ENCODE measurements at places on chromosomes 7 and 10.

GRCh38 chr7:148524479-148525224 lies 65.9 kb upstream of the C7orf33 start:
- DNase-seq, result no peak

- DNase-seq, result no peak
Measured at GRCh38 chr10:124989526-124989925, 47.6 kb downstream of the ZRANB1 start.

DNA sequence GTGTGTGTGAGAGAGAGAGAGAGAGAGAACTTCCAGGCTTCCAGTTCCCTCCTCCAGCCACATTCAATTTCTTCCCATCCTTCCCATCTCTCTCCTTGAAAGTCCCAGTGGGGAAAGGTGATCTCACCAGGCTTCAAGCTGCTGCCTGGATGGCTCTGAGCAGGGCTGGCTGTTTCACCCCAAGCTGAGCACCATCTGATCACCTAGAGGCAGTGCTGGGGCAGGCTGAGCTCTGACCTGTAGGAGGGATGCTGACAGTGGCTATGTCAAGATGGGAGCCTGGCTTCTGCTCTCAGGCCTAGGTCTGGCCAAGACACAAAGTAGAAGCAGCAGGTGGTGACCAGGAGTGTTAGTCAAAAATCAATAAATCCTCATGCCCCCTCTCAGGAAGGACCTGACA lies 370.8 kb downstream of the PLXNA4 start:
- DNase-seq, result no peak

DNA sequence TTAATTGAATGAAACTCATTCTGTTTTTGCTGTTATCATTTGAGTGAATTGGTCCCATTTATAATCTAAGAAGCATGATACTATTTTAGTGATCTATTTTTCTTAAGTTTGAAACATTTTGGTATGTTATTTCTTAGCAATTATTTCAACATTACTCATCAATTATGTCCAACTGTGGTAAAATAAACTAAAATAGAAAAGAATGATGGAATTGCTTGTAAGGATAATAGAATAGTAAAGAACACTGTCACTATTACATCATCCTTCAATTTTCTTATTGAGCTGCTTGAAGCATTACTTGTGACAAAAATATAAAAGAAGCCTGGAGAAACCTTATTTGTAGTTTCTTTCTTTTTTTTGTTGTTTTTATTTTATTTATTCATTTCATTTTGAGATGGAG lies 42.4 kb downstream of the ZNF487 start:
- DNase-seq, result no peak

DNA sequence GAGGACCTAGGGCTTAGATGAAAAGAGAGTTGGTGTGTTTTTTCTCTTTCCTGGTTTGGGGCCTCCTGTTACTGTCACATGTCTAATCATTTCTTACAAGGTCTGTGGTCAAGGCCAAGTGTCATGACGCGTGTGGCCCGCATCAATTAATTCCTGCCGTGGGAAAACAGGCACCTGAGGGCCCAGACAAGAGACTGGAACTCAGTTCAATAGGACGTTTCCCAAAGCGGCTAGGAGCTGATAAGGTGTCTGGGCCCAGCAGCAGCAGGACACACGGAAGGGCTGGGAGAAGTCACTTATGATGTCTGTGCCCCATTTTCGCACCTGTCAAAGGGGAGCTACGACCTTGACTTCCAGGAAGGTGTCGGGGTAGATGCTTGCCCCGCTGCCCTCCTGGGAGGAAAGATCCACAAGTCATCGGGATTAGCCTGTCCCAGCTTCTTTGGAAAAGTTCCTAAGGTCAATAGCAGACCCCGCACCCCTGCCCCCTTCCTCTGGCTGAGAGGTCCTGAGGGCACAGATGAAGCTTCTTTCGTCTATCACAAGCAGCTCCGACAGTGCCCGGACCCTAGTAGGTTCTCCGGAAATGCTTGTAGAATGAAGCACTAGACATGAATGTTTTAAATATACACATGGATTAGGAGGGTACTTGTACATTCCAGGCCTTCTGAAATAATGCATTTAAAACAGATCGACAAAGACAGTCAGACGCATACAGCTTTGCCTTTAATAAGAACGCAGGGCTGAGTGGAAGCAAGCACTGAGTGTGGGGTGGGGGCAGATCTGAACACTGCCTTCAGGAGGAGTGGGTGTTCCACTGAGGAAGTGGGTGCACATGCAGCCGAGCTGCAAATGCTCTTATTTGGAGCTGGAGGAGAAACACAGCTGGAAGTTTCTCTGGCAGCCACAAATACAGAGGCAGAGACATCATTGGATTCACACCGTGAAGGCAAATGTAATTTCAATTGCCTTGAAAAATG lies 237.5 kb upstream of the GRB10 start:
- DNase-seq, result no peak

DNA sequence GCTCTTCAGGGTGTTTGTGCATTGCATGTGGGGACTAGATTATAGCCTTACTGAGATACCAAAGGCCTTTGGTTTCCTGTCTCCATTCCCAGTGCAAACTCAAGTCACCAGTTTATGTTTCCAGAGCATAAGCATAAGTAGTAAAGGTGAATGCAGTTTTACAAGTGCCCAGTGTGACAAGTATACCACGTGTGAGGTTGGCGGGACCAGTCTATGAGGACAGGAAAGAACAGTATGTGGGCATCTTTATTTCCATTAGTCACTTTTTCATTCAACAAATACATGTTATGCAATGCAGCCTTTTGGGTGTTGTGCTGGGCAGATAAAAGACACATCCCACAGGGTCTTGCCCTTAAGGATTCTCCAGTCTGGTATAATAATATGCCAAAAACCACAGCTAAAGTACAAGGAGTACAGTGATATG lies 146.5 kb downstream of the ARID5B start:
- no peak for DNase-seq

DNA sequence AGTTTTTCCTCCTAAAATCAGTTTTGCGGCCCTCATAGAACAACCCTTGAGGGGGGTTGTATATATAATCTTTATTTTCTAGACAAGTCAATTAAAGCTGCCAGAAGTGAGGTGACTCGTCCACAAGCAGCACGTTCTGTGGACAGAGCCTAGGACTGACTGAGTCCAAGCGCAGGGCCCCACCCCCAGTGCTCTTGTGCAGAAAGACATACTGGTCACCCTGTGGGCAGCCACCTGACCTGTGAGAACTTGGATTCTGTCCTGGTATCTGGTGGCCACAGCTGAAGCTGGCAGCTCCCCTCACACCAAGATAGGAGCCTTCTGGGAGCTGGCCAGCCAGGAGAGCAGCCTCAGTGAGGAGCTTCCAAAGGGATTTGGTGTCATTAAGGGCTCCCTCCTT lies 89.3 kb downstream of the GRK5 start:
- no peak for DNase-seq

GRCh38 chr10:3046981-3047547 lies 20.3 kb upstream of the PFKP start:
- DNase-seq, result no peak

- DNase-seq, result no peak
Measured at GRCh38 chr10:47195274-47195885, 104.6 kb upstream of the GDF10 start.

- DNase-seq, result no peak
Measured at GRCh38 chr7:99557940-99558305, 519 bp upstream of the ZNF655 start.

- no peak for DNase-seq
Measured at GRCh38 chr7:73838642-73839041, 3.7 kb downstream of the METTL27 start.

DNA sequence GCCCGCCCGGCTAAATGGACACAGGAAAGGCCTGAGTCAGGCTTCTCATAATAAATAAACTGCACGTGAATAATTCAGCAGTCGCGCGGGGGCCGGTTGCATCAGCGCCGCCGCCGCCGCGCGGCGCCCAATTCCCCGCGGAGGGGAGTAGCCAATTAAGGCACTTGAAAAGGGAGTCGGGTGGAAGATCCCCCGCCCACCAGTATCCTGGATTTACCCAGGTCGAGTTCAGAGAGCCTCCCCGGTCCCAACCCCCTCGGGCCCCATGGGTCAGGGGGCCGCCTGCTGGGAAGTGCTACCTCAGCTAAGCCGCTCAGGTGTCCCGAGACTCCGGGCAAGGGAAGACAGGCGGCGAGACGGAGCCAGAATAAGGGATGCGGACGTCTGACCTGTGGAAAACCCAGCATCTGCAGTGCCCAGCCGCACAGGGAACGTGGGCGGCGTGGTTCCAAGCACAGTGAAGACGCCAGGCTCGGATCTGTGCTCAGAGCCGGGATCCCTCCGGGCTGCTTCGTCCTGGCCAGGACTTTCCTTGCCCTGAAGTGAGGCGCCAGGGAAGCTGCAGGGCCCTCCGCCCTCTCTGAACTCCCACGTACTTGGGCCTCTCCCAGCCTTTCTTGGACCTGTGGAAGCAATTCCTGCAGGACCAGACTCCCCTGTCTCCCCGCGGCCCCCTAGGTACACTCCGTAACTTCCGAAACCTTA lies 7.3 kb upstream of the LBX1 start:
- DNase-seq, result no peak

DNA sequence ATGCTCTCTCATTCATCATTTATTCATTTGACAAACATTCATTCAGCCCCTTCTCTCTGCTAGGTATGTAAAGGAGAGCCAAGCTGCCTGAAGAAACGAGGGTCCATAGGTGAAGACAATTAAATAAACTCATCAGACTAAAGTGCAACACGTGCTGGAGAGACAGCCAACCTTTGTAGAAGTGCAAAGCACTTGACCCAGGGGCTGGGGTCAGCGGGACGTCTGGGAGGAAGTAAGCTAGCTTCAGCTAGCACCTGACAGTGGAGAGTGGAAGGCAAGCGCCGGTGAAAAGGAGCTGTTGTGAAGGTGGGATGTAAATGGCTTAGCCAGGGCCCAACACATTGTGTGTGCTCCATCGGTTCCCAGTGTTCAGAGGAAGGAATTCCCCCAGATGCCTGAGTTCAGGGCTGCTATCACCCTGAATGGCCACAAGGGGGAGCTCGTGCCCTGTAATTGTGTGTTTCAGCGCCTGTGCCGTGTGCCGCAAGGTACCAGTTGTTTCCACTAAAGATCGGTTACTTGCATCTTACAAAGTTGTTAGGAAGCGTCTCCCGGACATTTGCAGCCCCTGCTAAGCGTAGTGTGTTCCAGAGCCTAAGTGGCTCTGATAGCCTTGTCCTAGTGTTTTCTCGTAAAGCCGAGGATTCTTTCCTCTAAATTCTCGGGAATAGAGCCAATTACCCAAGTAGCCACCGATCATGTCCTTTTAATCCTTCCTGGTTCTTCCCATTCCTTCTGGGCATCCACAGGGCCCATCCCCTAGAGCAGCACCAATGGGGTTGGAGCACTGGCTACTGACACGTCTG lies 30.6 kb downstream of the TLX1 start:
- peak; percentile 48 for DNase-seq

GRCh38 chr10:74000892-74001669 lies 3.2 kb downstream of the VCL start:
- no peak for DNase-seq

- no peak for DNase-seq
Measured at GRCh38 chr10:103463499-103463898, 4.8 kb upstream of the CALHM1 start.

All from T1000 (cell line).